Bone marrow (tissue), 2 donors: ENCODE measurements at places on chromosomes 2 and 18.

GRCh38 chr2:142874293-142874814 is 3.1 kb upstream of the KYNU start:
- DNase-seq = no peak

DNA sequence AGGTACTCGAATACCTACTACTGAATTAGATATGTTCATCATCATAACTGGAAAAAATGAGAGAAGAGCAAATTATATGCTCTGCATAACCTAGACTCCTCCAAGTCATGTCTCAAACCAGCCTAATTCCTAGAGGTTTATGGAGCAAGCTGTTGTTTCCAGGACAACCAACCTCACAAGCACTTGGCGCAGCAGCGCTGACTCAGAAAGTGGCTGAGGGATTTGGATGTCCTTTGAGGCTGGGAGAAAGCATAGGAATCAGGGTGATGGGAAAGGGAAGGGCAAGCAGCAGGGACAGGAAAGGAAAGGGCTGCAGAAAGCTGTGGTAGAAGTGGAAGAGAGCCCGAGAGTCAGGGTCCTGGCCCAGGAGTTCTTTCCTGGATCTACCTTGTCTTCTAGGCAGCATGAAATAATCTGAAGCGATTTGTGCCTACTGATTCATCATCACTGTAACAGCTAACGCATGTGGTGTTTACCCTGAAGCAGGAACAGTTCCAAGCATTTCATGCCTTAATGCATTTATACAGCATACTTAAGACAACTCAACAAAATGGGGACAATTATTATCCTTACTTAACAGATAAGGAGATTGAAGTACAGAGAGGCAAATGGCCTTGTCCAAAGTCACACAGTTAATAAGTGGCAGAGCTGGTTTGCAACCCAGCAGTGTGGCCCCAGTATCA is 3.7 kb downstream of the PLEK start:
- no peak for DNase-seq

DNA sequence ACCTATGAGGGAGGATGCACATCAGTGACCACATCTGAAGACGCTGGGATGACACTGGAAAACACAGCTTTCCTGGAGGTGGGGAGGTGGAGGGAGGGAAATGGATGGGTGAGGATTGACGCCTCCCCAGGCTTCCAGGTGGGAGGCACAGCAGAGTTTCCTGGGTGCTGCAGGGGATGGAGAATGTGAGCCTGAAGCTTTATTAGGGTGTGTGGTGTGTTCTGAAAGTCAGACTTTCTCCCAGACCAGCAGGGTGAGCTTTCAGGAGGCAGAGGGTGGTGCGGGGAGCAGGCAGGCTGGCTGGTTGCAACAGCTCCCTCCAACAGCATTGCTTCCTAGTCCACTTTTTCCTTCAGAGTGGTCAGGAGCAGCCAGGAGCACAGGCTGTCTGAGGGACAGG is 263.1 kb downstream of the CELF4 start:
- DNase-seq = no peak

DNA sequence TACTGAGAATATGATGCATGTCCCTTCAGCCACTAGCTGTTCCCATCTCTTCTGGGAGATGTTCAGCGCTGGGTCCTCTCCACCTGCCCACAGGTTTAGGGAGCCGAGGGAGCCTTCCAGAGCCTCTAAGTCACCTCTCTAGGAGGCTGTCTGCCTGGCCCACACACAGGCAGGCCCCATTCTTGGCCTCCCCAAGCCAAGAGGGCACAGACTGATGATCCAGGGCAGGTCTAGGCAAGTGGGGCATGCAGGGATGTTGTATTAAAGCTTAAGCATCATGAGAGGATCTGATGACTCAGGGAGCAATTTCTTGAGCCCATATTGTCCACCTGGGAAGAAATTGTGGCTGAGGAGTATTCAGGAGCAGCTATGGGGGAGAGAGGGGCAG is 19.9 kb downstream of the TMSB10 start:
- no peak for DNase-seq

DNA sequence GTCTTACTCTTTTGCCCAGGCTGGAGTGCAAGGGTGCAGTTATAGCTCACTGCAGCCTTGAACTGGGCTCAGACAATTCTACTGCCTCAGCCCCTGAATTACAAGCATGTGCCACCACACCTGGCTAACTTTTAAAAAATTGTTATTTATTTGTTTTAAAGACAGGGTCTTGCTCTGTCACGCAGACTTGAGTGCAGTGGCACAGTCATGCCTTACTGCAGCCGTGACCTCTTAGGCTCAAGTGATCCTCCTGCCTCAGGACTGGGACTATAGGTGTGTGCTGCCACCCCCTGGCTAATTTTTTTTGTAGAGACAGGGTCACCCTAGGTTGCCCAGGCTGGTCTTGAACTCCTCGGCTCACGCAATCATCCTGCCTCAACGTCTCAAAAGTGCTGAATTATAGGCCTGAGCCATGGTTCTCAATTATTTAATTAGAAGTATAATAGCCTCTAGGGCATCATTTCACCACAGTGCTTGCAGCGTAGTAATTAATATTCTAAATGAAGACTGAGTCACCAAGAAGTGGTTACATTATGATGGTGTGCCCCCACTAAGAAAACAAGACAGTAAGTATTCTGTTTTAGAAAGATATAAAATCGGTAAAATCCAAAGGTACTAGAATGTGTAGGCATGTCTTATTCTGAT is 69.6 kb downstream of the EML4 start:
- no peak for DNase-seq

DNA sequence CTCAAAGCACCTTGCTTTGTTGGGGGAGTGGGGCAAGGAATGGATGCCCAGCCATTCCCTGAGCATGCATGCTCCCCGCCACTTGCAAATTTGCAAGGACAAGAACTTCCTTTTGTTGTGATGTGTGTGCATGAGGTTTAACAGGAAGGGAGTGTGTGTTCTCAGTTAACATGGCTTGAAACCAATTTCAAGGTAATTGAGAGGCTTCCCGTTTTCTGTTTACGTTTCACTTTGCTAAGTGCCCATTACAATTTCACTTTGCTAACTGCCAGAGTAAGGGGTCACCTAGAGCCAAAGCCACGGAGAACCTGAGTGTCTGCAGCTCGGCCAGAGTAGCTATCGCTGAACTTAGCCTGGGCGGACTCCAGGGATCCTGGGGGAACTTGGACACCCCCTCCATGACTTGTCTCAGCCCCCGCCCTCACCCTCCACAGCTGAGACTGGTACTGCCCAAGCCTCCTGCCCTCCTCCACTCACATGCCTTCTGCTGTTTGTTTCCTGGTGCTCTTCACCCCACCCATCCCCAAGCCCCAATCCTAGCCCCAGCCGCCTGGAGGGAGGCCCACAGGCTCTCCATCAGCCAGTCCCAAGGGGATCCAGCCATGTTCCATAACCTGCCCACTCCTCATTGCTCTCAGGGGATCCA is 53.6 kb upstream of the LAPTM4A start:
- DNase-seq = no peak

DNA sequence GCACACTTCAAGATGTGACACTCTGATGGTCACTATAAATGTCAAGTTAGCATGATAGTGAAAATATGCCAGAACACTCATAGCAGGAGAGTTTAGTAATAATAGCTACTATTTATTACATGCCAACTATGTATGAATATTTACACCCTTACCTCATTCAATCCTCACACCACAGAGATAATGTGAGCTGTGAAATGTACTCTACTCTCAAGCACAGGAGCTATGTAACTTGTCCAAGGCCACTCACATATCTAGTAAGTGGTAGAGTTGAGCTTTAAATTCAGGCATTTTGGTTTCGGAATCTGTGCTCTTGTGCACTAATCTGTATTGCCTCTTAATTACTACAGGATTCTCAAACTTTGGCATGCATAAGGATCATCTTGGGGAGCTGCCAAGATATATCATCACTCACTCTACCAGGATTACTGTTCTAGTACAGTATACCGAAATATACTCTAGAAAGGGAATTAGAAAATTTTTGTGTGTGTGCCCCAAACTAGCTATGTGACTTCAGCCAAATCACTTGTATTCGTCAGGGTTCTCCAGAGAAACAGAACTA is 154.3 kb downstream of the PLCL1 start:
- DNase-seq = no peak

DNA sequence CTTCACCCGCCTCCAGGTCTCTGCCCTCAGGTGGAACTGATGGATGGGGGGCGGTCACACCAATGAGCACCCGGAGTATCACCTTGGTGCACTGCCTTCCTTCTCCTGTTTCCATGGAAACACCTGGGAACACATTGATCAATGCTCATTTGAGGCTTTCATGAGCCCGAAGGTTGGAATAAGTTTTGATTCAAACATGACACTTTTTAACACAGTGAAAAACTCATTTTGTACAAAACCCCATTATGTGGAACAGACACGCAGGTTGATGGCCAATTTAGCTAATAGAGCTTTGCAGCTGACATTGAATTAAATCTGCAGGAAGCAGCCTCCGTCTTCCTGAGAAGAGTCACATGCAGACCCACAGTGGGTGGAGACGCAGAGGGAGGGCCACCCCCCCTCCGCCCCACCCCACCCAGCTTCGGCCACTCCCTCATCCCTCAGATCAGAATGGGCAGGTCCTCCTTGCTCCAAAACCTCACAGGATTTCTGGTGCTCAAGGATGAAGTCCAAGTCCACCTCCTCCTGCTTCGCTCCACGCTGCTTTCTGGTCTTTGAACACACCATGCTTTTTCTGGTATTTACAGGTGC is 96.0 kb upstream of the MYCN start:
- no peak for DNase-seq

DNA sequence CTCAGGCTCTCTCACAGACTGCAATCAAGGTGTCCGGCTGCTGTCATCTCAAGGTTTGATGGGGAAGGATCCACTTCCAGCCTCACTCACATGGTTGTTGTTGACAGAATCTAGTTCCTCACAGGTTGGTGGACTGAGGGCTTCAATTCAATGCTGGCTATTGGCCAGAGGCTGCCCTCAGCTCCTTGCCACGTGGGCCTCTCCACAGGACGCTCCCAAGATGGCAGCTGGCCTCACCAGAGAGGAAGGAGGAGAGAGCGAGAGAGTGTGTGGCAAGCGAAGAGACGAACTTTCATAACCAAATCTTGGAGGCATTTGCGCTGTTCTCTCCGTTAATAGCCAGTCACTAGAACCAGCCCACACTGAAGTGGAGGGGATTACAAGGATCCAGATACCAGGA is 13.5 kb upstream of the DNMT3A start:
- no peak for DNase-seq

DNA sequence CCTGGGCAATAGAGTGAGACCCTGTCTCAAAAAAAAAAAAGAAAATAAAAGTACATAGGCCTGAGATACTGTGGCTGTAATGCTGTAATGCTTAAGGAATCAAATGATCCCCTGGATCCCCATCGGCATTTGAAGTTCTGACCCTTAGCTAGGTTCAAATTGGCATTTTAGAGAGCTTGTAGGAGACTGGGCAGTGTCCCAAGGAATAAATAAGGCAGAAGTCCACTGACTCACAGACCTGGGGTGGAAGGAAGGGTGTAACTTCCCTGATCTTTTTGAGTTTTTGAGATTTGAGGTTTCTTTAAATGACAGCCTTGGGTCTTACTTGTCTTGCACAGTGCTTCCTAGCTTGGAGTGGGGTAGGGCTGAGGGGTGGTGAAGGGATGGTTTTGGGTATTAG is 553.7 kb downstream of the SLC4A3 start:
- DNase-seq = no peak

- no peak for DNase-seq
These were observed 65.1 kb upstream of the THOC1 start for GRCh38 chr18:332721-333510.

DNA sequence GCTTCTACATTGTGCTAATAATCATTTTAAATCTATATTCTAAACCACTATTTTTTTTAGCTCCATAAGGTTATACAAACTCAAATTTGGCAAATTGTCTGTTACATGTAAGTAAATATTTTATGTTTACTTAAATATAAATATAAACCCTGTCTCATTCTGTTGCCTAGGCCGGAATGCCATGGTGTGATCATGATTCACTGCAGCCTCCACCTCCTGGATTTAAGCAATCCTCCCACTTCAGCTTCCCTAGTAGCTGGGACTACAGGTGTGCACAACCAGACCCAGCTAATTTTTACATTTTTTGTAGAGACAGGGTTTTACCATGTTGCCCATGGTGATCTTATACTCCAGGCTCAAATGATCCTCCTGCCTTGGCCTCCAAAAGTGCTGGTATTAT is 124.7 kb downstream of the MEIS1 start:
- DNase-seq = no peak

DNA sequence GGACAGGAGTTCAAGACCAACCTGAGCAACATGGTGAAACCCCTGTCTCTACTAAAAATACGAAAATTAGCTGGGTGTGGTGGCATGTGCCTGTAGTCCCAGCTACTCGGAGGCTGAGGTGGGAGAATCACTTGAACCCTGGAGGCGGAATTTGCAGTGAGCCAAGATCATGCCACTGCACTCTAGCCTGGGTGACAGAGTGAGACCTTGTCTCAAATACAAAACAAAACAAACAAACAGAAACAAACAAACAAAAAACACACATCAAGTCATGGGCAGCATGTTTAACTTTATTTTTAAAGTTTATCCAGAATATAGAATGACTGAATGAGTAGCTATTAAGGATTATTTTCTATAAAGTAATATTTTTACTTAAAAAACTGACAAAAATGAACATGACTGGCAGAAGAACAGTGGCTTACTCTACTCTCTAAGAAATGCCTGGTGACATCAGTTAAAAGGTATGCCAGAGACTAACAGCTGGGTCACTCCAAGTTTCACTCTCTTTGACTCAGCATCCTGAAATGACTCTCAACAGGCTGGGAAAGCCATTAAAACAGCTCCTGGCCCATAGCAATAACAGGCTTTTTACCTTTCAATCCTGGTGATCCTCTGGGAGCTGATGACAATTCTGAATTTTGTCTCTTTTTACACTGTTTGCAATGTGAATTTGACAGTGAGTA is 281.6 kb upstream of the STON1 start:
- DNase-seq = no peak

DNA sequence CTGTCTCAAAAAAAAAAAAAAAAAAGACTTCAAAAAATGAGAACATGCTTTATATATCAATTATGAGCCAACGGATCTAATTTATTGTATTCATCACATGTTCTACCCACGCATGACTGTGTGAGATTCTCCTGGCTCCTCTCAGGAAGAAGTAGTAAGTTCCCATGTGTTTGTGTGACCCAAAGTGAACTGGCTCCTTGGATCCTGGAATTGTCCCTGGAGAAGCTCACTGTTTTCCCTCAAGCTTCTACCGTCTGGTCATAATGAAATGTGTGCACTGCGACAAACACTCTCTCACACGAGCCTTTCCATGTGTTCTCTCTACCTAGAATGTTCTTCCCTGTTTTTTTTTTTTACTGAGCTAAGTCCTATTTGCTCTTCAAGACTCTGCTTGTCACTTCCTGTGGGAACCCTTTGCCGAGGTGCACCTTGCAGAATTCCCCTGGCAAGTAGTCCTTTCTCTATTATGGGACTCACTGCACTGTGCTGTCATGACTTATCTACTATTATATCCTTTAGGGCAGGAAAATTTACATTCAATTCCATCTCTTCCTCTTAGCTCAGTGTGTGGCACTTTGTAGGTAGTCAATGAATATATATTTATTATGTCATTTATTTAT is 83.2 kb upstream of the THOC1 start:
- DNase-seq = no peak
